Retinal pigment epithelial cell (primary cell): ENCODE measurements at places on chromosomes 7 and 10.

DNA sequence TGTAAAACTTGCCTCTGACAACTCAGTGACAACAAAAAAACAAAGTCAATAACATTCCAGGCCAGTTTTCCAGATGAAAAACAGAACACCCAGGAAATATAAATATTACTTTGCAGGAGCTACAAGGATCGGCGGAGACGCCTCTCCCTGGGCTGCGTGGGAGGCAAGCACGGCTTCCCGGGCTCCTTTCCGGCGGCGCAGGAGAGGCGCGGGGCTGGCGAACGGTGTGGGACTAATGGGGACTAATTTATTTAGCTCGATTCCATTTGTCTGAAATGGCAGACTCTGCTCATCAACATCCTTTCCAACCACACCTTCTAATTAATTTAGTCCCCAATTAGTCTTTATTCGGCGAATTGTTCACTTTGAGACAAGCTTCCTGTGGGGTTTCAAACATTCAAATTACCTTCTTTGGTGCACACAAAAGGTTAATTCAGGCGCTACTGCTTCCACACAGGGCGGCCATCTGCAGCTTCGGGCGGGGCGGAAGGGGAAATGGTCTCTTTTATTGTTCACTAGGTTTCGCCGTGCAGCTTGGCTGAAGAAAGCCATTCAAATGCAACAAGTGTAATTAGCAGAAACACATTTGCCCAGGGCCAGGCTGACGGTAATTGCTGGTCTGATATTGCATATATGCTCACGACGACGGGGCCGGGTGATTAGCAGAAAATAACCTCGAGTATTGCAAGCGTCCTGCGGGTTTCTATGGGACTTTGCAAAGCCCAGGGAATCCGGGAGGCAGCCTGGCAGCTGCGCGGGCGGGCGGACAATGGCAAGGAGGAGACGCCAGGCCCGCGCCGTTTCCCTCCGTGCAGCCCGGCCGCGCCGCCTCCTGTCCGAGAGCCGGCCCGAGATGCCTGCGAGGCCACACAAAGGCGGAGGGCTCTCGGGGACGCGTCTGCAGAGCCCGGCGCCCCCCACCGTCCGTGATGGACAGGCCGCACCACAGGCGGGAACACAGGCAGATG is 270.1 kb downstream of the PTPRN2 start:
- DNase-seq = no peak

GRCh38 chr10:125002423-125003145 is 60.7 kb downstream of the ZRANB1 start:
- no peak for DNase-seq

DNA sequence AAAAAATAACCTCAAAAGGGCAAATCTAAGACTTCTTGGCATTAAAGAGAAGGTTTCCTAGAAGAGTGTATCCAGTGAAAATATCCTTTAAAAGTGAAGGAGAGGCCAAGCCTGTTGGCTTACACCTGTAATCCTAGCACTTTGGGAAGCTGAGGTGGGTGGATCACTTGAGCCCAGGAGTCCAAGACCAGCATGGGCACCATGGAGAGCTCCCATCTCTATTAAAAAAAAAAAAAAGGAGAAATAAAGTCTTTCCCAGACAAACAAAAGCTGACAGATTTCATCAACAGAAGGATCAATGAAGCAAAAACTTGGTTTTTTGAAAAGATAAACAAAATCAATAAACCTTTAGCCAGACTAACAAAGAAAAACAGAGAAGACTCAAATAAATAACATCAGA is 67.6 kb upstream of the ZNF800 start:
- DNase-seq = no peak

DNA sequence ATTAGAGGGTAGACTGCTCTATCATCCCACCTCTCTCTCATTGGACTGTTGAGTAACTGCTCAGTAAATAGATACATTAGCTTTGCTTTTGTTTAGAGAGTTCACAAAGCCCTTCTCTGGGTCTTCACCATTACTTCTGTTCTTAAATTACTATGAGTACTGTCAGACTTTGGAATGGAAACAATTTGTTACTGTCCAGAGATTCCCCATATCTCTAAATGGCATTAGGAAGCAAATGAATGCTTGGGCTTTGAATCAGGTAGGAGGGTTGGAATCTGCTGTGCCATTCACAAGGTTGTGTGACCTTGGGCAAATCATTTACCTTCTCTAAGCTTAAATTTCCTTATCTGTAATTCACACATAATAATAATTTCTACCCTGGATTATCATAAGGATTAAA is 541.0 kb upstream of the FZD8 start:
- DNase-seq = no peak

DNA sequence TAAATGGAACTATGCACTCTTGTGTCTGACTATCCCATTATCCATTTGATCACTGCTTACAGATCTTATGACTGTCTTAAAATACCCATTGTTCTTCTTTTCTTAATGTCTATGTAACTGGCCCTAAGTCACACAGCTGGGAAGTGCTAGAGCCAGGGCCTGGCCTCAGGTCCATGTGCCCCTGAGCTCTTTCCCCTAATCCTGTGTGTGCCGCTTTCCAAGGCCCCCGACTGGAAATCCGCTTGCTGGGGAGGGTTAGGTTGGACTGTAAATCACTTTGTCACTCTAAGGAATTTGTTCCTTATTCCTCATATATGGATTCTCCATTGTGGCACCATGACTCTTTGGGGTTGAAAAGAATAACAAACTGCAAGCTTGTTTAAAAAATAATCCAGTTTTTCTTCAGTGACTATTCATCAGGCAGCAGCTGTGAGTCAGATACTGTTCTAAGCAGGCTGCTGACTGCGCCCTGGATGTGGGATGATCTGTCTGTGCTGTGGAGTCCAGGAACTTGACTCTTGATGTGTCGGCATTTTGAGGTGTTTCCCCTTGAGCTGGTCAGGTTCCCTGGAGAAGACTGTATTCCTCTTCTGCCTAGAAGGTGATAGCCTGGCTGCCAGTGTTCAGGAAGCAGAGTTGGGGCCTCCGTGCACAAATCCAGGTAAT is 236.3 kb downstream of the SDK1 start:
- DNase-seq = no peak

- no peak for DNase-seq
Measured at GRCh38 chr7:15178065-15178464, 275.5 kb upstream of the DGKB start.

- no peak for DNase-seq
Measured at GRCh38 chr7:132825932-132826835, 249.9 kb upstream of the PLXNA4 start.

- no peak for DNase-seq
Measured at GRCh38 chr7:157116762-157117161, 22.0 kb upstream of the UBE3C start.

- no peak for DNase-seq
Measured at GRCh38 chr10:113056030-113056429, 106.0 kb downstream of the TCF7L2 start.

- no peak for DNase-seq
Measured at GRCh38 chr7:21915140-21915539, 30.6 kb downstream of the CDCA7L start.

DNA sequence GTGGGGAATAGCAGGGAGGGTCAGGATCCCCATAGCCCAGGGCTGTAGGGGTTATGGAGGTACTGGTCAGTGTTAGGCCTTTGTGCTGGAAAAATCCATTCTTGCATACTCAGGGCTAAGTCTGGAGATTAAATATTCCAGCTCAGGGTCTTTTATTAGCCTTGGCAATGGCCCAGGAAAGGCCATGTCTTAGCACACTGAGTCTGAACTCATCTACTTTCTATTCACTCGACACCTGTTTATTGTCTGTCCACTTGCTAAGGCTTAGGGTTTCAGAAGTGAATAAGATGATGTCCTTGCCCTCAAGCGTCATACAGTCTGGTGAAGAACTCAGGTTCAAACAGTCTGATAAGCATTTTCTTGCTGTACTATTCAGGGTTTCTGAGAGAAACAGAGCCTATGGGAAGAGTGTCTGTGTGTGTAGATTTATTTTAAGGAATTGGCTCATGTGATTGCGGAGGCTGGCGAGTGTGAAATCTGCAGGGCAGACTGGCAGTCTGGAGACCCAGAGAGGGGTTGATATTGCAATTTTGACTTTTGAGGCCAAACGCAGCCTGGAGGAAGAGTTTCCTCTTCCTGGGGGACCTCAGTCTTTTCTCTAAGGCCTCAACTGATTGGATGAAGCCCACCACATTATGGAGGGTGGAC is 135.8 kb downstream of the RAMP3 start:
- DNase-seq = peak; percentile 2

GRCh38 chr7:41925946-41926345 is 223.1 kb upstream of the INHBA start:
- no peak for DNase-seq

DNA sequence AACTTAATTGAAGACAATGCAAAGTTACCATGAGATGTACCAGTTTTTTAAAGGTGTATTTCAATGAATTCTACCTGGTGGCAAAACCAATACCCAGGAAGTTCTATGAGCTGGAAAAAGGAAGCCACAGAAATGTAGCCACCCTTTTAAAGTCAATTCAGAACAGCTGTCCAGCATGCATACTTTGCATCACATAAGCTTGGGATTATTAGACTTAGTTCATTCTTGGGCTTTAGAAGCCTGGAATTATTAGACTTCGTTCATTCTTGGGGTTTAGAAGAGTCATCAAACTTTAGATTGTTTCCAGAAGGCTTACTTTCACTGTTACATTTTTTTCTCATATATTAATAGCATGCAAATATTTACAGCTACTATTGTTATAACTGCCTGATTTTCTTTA is 20.9 kb downstream of the SLC25A13 start:
- no peak for DNase-seq

- DNase-seq = no peak
Measured at GRCh38 chr7:32573110-32573687, 77.9 kb downstream of the AVL9 start.

DNA sequence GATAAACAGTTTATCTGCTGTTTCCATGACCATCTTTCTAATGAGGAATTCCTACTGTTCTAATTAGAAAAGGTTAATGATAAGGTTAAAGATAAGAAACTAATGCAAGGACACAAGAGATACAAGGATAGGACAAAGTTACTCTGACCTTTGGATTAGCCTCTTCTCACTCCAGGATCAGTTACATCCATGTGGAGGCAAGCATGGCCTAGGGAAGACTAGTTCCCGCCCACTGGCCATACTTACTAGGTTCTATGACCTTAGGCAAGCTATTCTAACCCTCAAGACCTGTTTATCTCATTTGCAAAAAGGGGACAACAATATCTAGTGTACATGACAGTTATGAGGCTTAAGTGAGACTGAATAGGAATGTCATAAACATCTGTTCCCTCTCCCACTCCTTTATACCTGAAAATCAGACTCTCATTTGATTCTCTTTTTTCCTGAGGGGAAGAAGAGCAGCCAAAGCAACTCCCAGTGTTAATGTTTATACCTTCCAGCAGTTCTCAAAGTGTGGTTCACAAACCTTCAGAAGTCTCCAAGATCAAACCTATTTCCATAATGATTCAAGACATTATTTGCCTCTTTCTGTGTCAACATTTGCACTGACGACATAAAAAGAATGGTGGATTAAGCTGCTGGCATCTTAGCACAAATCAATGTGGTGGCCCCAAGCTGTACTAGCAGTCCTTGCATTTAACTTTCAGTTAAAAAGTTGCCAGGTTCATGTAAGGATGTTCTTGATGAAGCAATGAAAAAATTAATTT is 72.0 kb downstream of the SRPK2 start:
- DNase-seq = no peak

DNA sequence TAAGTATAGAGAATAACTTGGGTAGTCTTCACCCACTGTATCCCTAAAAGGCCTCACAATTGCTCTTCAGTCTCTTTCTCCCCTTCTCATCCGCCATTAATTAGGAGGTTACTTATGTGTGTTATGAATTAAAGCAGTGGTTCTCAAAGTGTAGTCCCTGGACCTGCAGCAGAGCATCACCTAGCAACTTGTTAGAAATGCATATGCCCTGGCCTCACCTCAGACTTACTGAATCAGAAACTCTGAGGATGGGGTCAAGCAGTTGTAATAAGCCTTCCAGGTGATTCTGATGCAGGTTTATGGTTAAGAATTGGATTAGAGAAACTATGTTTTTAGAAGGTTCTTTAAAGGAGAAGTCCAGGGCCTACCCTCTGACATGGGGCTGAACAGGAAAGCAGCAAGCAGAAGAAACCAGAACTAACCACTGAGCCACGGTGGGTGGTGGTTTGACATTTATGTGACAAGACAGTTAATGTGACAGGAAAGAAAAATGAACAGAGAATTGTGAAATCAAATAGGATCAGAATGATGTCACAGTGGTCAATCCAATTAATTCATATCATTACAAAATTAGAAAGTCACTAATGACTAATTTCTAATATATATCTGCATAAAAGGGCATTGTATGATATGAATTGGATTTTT is 37.6 kb downstream of the ENTPD1 start:
- DNase-seq = no peak

DNA sequence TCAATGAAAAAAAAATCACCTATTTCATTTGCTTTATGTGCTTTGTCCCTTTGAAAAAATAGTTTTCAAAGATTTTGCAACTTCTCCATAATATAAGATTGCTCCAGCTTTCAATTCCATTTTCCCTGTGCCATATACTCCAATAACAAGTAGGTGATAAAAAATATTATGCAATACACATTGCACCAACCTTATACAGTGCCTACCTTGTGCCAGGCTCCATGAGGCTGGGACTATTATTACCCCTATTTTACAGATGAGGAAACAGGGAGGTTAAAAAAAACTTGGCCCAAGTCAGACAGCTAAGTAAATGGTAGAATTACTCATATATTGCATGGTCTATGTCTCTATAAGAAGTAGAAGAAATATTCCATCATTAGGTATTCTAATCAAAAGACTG is 57.8 kb downstream of the BRAF start:
- no peak for DNase-seq

DNA sequence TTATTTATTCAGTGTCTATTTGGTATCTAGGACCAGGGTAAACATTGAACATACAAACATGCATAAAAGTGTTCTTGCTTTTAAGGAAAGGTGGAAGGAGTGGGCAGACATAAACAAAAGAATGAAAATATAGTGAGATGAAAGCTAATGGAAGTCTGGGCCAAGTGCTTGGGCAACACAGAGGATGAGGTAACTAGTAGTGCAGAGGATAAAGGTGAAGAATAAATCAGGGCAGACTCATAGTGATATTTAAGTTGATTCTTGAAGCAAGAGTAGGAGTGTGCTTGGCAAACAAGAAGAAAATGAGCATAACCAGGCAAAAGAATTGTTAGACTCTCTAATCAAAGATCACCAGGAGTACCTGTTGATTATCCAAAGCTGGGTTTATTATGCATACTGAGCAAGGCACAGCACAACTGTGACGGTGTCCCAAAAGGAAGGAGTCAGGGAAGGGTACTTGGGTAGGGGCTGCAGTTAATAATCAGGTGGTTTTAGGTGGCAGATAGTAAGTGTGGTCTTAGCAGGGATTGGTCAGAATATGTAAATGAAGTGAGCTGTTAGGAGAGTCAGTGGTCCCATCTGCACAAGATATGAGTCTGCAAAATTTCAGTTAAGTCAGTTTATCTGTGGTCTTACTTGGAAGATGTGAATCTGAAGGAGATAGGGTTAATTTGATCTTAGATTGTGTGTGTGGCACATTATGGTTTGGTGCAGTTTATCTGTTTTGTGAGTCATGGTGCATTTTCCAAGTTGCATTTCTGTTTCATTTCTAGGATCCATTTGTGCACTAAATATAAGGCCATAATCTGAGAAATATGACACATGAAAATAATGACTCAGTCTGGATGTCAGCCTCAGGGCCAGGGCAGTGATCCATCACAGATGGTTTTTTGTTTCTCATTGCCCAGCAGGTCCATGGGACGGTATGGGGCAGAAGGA is 30.6 kb upstream of the TAX1BP1 start:
- peak; percentile 15 for DNase-seq
